GM23338 (cell line): ENCODE measurements at places on chromosomes 12 and 14. TPM values are rescaled to one million over a fixed set of nuclear protein-coding genes. Genes with fewer than 3 reads are reported as not detected.

GRCh38 chr12:121423682-121424623 is 24.0 kb downstream of the RNF34 start:
- H3K27ac ChIP-seq = no peak overlapping the region
- H3K4me1 ChIP-seq = no peaks in the 10 kb centered on the region
- H3K4me3 ChIP-seq = no peak overlapping the region
- H3K27me3 ChIP-seq = no peaks in the 10 kb centered on the region
- peaks cover 53% of the 10 kb centered on the region for H3K36me3 ChIP-seq
- DNase-seq = no peak

DNA sequence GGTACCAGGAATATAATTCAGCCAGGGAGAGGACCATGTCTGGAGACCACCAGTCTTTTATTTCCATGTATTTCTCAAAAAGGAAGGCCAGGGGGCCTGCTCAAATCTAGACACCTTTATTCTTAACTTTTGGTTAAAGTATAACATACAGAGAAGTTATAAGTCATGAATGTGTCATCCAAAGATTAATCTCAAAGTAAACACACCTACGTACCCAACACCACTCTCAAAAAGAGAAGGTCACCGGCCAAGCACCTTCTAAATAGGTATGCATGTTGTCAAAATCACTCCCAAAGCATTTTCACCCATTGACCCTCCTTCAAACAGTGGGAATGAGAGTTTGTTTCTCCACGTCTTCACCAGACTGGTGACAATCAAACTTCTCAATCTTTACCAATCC is 60.0 kb upstream of the FZD10 start:
- H3K4me3 ChIP-seq = no peak overlapping the region
- DNase-seq = no peak
- H3K4me1 ChIP-seq = no peaks in the 10 kb centered on the region; the same call in 1 of the 2 replicates
- no peaks in the 10 kb centered on the region for H3K27me3 ChIP-seq
- no peaks in the 10 kb centered on the region for H3K36me3 ChIP-seq

GRCh38 chr12:98439981-98440581 is 75.3 kb upstream of the TMPO start:
- H3K4me1 ChIP-seq = peaks cover 8% of the 10 kb centered on the region; the same call in 1 of the 2 replicates
- H3K27ac ChIP-seq = no peak overlapping the region
- no peak for DNase-seq
- H3K4me3 ChIP-seq = no peak overlapping the region
- no peaks in the 10 kb centered on the region for H3K27me3 ChIP-seq

- no peaks in the 10 kb centered on the region for H3K36me3 ChIP-seq
- H3K27ac ChIP-seq = no peak overlapping the region
- H3K4me3 ChIP-seq = no peak overlapping the region
Measured at GRCh38 chr14:62800577-62800976, 244.7 kb downstream of the KCNH5 start.

Gene EPYC
- not detected in 2 replicates for total RNA-seq

DNA sequence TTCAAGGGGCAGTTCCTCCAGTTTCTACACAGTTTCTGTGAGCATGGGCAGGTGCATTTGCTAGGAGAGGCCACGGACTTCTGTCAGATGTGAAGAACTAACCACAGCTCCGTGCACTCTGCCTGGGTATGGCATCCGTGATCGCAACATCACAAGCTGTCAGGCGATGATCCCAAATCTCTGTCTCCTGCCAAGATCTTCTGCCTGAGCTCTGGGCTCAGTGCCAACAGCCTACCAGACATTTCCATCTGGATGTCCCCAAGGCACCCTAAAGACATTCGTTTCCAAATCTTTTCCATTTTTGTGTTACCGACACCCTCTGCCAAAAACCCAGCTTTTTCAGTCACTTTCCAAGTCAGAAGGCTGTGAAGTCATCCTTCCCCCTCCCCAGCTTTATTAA is 292.1 kb downstream of the GLT1D1 start:
- no peak for DNase-seq
- H3K36me3 ChIP-seq = no peaks in the 10 kb centered on the region
- H3K27ac ChIP-seq = no peak overlapping the region
- H3K27me3 ChIP-seq = no peaks in the 10 kb centered on the region
- H3K4me3 ChIP-seq = no peak overlapping the region
- H3K4me1 ChIP-seq = no peaks in the 10 kb centered on the region

DNA sequence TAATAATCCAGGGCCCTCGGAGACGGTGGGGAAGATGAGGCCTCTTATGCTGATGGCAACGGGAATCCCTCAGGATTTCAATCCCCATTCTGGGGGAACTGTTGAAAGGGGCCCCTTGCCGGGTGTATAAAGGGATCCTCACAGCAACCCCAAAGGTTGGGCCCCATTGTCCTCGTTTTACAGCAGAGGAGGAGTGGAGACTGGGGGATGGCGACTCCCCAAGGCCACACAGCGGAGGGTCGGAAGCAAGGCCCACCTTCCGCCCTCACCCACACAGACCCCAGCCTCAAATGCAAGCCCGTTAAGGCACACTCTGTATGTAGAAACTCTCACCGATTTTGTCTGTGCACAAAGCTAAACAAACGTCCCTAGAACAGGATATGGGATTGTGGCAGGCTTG is 327.9 kb upstream of the DIO3 start:
- H3K4me3 ChIP-seq = no peak overlapping the region
- H3K27me3 ChIP-seq = no peaks in the 10 kb centered on the region
- no peaks in the 10 kb centered on the region for H3K36me3 ChIP-seq
- no peaks in the 10 kb centered on the region for H3K4me1 ChIP-seq
- DNase-seq = no peak

Gene TC2N
- 35.0 and 42.1 TPM in 2 replicates for total RNA-seq

DNA sequence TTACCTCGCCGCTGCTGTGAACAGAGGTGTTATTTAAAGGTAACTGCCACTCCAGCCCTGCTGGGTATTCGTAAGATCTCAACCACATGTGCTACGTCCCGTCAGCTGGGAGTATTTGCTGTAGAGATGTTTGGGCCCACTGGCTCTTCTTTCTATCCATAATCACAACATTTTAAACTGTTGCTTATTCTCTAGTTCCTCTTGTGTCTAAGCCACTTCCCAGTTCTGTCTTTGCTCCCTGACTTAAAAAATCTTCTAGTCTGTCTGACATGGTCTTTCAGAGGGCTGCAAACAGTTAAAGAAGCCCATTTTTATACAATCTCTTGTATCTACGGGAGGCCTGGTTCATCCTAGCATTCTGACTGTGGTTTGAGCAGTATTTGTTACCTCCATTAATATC is 33.2 kb upstream of the HELB start:
- H3K4me1 ChIP-seq = no peaks in the 10 kb centered on the region
- no peak overlapping the region for H3K4me3 ChIP-seq
- no peaks in the 10 kb centered on the region for H3K36me3 ChIP-seq
- DNase-seq = no peak
- no peaks in the 10 kb centered on the region for H3K27me3 ChIP-seq
